ENCODE measurements at places on chromosomes 11 and 22.

GRCh38 chr11:57787006-57787604 lies 25.5 kb downstream of the CTNND1 start:
- DNase-seq = no peak

GRCh38 chr22:41917903-41918791 lies 3.3 kb upstream of the SHISA8 start:
- peak; percentile 57 for DNase-seq

DNA sequence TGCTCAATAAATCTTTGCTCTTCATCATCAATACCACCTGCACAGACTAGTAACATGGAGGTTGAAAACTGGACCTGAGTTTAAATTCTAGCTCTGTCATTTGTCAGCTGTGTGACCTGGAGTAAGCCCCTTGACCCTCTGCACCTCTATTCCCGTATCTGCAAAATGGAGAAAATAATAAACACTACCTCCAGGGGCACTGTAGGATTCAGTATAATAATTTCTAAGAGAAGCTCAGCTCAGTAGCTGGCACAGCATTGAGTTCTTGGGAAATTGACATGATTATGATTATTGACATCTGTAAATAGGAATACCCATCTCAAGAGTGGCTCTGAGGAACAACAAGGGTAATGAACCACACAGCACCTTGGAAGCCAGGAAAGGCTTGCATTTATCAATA lies 78.4 kb downstream of the MN1 start:
- DNase-seq = no peak

- DNase-seq = peak; percentile 13
Observed at GRCh38 chr22:18091916-18092526, 14.2 kb downstream of the PEX26 start.

DNA sequence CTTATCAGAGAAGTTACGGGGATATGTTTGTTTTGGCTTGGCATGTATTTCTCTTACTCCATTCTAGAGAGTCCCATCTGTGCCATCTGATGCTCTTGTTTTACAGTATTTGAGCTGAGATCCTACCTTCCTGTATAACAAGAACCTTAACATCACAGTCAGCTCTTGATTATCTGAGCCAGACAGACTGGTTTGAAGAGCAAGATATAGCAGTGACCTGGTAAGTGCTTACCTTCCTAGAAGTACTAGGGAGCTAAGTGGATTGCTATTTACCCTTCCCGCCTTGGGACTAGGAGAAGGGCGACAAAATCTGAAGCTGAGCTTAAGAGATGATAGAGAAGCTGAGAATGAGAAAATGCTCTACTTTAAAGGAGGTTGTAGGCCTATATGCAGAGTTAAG lies 235.3 kb downstream of the CSNK2A3 start:
- no peak for DNase-seq

DNA sequence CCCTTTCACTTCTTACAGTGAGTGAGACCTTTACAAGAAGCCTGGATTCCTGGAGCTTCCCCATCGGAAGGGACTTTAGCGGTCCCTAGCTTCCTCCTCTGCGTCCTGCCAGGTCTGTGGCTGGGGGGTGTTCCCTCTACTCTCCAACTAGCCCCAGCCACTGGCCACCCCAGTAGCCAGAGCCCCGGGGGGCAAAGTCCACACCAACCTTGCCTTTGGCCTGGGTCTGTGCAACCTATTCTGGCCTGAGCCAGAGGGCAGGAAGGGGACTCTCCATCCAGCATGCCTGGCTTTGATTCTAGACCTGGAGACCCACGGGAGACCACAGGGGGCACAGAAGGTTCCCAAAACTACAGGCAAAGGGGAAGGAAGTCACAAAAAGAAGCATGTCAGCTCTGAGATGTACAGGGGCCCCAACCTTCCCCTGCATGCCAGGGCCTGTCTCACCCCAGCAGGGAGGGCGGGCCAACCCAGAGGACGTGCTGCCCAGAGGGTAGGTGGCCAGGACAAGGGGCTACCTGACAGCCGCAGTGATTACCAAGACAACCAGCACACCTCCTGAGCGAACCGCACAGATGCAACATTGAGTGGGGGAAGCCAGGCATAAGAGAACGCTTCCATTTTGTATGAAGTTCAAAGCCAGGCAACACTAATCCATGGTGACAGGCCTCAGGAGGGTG lies 52.4 kb downstream of the DSCAML1 start:
- DNase-seq = no peak

GRCh38 chr11:88169881-88170280 lies 5.4 kb downstream of the RAB38 start:
- no peak for DNase-seq

GRCh38 chr11:32176223-32176934 lies 85.5 kb downstream of the RCN1 start:
- DNase-seq = peak; percentile 70

DNA sequence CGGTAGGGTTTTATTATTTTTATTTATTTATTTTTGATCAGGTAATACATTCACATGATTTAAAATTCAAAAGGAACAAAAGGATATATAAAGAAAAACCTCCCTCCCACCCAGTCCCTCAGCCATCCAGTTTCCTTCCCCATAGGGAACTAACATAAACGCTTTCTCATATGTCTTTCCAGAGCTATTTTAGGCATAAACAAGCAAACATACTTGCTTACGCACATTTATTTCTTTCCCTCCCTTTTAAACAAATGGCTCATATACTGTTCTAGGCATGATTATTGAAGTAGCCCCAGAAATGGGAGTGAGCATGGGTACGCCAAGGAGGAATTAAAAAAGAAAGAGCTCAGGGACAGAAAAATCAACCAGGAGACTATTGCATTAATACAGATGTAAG lies 63.7 kb downstream of the LIF start:
- no peak for DNase-seq

DNA sequence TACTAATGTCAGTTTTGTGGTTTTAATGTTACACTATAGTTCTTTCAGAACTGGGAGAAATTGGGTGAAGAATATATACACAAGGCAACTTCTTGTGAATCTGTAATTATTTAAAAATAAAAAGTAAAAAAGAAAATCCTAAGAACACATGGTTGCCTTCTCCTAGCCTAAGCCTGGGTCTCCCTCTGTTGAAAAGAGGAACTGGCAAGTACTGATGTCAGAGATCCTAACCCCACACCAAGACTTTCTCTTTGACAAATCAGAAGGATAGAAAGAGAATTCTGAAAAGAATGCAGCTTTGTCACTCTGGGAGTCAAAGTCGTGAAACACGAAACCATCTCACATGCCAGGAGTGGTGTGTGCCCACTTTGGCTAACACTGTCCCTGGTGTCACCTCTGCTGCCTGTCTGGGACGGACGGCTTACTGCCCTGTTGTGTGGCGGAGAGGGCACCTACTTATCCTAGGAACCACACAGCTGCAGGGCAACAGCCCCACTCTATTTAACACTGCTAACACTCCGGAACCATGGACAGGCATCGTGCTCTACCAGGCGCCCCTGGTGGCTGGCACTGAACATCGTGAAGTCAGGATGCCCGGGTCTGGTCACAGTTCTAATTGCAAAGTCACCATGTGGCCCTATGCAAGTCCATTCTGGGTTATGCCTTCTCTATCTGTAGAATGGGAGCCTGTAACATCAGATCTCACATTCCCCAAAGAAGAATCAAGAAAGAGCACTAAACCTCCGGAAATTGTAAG lies 108.7 kb upstream of the CD82 start:
- DNase-seq = no peak

DNA sequence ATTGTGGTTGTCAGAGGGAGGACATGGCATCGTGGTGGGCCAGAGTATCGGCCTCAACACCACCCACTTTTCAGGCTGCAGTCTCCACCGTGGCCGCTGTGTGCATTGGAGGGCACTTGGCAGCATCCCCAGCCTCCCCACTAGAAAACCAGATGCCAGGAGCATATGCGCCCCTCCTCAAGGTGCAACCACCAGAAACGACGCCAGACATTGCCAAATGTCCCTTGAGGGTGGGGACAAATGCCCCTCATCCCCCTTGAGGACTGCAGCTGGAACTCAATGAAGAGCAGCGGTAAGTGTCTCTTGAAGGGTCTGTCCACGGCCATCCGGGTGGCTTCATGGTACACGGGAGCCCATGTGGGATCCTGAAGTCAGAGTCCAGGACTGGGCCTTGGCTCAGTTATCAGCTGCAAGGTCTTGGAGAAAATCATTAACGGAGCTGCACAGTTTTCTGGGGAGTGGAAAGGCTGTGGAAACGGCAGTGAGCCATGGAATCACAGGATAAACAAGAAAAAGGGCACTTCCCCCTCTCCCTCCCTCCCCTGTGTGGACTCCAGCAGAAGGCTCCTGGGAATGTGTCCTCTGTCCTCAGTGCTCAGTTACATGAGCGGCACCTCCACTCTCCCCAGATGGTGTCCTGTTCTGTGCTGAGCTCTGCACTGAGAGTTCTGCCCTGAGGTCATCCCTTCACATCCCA lies 324.4 kb upstream of the B3GAT1 start:
- no peak for DNase-seq

GRCh38 chr22:21887841-21888240 lies 20.4 kb upstream of the MAPK1 start:
- DNase-seq = no peak

DNA sequence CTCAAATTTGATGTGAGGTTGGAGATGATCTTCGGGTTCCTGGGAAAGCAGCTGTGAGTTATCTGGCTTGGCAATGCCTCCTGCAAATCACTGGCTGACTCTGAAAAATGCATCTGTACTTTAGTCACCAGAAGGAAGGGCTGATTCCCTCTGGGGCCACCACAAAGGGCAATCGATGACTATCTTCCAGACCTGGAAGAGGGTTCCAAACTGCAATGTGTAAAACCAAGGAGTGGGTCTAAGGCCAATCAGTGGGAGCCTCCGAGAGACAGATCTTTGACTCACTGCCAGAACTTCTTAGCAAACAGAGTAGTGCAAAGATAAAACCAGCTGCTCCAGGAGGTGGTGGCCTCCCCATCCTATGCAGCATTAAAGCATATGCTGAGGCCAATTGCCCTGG lies 29.1 kb upstream of the PAK1 start:
- DNase-seq = no peak

- DNase-seq = no peak
Observed at GRCh38 chr11:88439356-88439755, 101.8 kb upstream of the CTSC start.

Measured in CD4-positive, alpha-beta T cell treated with Interleukin-1 beta for 1 hour (primary cell).